ENCODE measurements at places on chromosomes 4 and X.
A peak's percentile ranks its signal among the peaks of the same experiment; 100 is the strongest.

DNA sequence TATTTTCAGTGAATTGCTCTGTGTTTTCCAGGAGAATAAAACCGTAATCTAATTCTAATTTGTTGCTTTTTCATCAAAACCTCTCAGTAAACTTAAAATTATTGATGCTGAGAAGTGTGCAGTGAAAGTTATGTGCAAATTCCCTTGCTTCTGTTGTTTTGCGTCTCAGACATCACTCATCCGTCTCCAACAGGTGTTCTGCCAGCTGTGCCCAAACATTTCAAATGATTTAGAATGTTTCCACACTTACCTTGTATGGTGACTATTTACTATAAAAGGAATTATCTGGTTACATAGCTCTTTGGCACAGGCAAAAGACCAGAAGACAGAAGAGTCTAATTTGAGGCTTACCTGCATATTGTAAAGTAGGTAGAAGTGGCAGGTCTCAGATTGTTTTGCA is 184.0 kb downstream of the BMPR1B start:
- no peak for DNase-seq

GRCh38 chr4:5991405-5991804 is 26.8 kb downstream of the C4orf50 start:
- DNase-seq: no peak

GRCh38 chrX:152061557-152061956 is 76.8 kb downstream of the MAGEA10 start:
- DNase-seq: no peak

DNA sequence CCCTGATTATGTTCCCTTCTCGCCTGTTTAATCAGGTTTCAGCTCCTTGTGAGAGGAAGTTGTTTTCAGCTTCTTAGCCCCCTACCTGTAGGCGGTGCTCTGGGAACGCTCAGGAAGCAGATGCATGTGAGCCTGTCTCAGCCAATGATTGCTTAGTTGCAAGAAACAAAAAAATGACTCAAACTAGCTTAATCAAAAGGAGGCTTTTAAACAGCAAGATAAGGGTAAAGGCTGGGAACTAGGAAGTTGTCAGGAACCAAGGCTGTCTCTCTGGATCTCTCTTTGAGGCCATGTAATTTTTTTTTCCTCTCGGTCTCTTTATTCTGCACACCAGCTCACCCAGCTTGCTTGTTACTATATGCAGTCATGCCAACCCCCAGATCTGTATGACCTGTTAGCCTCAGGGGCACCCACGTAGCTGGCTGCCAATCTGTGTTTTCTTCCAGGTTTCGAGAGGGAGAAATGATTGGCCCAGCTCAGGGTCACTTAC is 109.1 kb downstream of the PTTG2 start:
- DNase-seq: peak; percentile 95

GRCh38 chr4:41213625-41214135 is 662 bp downstream of the APBB2 start:
- DNase-seq: no peak

DNA sequence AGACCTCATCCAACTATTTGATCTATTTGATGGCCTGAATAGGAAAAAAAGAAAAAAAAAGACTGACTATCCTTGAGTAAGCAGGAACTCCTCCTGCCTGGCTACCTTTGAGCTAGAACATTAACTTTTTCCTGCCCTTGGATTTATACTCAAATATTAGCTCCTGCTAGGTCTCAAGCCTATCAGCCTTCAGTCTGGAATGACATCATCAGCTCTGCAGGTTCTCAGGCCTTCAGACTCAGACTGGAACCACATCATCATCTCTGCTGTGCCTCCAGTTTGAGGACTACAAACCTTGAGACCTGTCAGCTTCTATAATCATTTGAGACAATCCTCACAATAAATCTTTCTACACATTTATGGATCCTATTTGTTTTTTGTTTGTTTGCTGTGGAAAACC is 754.0 kb upstream of the SLIT2 start:
- peak; percentile 42 for DNase-seq

GRCh38 chrX:107561468-107562215 is 66.7 kb upstream of the PRPS1 start:
- DNase-seq: peak; percentile 49

Data from amniotic epithelial cell (primary cell).